ENCODE measurements at places on chromosomes 6 and 20.

DNA sequence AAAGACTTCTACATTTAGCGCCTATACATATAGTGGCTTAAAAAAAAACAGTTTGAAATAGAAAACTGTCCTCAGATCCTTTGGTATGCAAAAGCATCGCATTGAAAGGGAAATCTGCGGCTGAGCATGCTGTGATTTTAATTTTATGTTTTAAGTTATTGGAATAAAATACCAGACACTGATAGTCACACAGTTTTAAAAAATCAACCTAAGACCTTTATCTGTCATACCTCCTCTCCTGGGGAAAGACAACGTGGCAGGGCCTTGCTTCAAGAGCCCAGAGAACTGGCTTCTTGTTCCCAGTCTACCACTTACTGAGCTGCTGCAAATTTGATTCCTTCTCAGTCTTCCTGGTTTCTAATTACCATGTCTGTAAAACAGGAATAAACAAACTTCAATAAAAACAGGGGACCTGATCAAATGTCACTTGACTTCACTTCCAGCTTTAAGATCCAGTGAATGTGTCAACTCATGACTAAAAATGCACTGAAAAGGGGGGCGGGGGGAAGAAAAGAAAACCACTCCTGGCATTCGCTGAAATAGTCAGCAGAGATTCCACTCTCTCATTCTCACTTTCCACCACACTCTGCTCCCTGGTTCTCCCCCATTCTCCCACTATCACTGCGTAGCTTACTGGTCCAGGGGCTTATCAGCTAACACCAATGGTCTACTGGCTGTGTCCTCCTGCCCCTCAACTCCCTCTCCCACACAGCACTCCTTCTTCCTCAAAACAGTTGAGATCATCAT, 494.7 kb upstream of the MARCKS start:
- H3K36me3 ChIP-seq = no peaks in the 10 kb centered on the region
- H3K27ac ChIP-seq = no peak overlapping the region
- no peak for DNase-seq
- H3K27me3 ChIP-seq = no peaks in the 10 kb centered on the region
- no peak overlapping the region for H3K4me3 ChIP-seq
- no peaks in the 10 kb centered on the region for H3K4me1 ChIP-seq

- no peaks in the 10 kb centered on the region for H3K27me3 ChIP-seq
- H3K4me1 ChIP-seq = no peaks in the 10 kb centered on the region
- DNase-seq = no peak
Observed at GRCh38 chr20:15396026-15396425, 1058.6 kb upstream of the FLRT3 start.

- no peak overlapping the region for H3K4me3 ChIP-seq
- no peaks in the 10 kb centered on the region for H3K36me3 ChIP-seq
- H3K27ac ChIP-seq = no peak overlapping the region
- H3K27me3 ChIP-seq = no peaks in the 10 kb centered on the region
- DNase-seq = no peak
Observed at GRCh38 chr6:11101417-11101816, 7.8 kb downstream of the SMIM13 start.

- no peaks in the 10 kb centered on the region for H3K4me1 ChIP-seq
- peaks cover 4% of the 10 kb centered on the region for H3K36me3 ChIP-seq
- no peak for DNase-seq
- H3K27me3 ChIP-seq = no peaks in the 10 kb centered on the region
Observed at GRCh38 chr20:3651204-3651962, 11.8 kb downstream of the GFRA4 start.

DNA sequence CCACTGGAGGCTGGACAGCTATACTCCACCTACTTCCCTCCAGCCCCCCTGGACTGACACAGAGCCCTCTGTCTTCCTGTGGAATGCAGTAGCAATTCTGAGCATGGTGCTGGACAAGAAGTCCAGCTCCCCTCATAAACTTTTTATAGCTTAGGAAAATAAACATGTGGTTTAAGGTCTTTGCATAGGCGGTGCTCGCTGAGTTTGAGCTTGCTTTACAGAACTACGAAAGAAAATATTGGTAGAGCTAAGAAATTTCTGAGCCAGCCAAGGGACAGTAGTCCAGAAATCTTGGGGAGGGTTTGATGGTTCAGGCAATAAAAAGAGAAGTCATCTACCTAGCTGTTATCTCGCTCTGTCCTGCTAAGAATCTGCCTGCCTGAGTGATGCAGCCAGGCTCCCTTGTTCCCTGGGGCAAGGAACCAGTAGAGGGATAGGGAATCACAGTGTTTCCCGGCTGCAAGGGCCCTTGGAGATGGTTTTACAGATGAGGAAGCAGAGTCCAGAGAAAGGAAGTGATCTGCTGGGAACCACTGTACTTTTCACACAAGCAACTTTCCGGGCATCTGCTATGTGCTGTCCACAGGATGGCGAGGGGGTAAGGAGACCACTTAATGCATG, 343.4 kb downstream of the CDC5L start:
- H3K27me3 ChIP-seq = no peaks in the 10 kb centered on the region
- H3K36me3 ChIP-seq = no peaks in the 10 kb centered on the region
- H3K4me3 ChIP-seq = no peak overlapping the region
- no peaks in the 10 kb centered on the region for H3K4me1 ChIP-seq
- DNase-seq = no peak

- DNase-seq = no peak
- H3K4me1 ChIP-seq = peaks cover 11% of the 10 kb centered on the region
- no peaks in the 10 kb centered on the region for H3K36me3 ChIP-seq
- H3K27me3 ChIP-seq = no peaks in the 10 kb centered on the region
Observed at GRCh38 chr6:43228951-43229802, at the start of gene DNPH1. Gene DNPH1 (minus strand): TSS chr6:43229481. CDS start chr6:43229456, 25 bp downstream.

- no peak for DNase-seq
- H3K4me1 ChIP-seq = no peaks in the 10 kb centered on the region
- H3K27me3 ChIP-seq = no peaks in the 10 kb centered on the region
- no peaks in the 10 kb centered on the region for H3K36me3 ChIP-seq
Observed at GRCh38 chr6:54428431-54428830, 120.2 kb downstream of the TINAG start.

GRCh38 chr6:150183105-150183504, 40.3 kb downstream of the PPP1R14C start:
- H3K27me3 ChIP-seq = no peaks in the 10 kb centered on the region
- H3K27ac ChIP-seq = no peak overlapping the region
- DNase-seq = no peak
- H3K36me3 ChIP-seq = no peaks in the 10 kb centered on the region
- H3K4me3 ChIP-seq = no peak overlapping the region

- no peaks in the 10 kb centered on the region for H3K36me3 ChIP-seq
- no peak overlapping the region for H3K4me3 ChIP-seq
- no peaks in the 10 kb centered on the region for H3K4me1 ChIP-seq
- H3K27ac ChIP-seq = no peak overlapping the region
- no peak for DNase-seq
- H3K27me3 ChIP-seq = no peaks in the 10 kb centered on the region
Observed at GRCh38 chr20:50601511-50602431, 89.6 kb downstream of the RIPOR3 start.

GRCh38 chr6:81451787-81452186, 300.7 kb downstream of the TENT5A start:
- DNase-seq = no peak
- no peak overlapping the region for H3K4me3 ChIP-seq
- peaks cover 9% of the 10 kb centered on the region for H3K4me1 ChIP-seq
- H3K27me3 ChIP-seq = no peaks in the 10 kb centered on the region
- H3K36me3 ChIP-seq = no peaks in the 10 kb centered on the region
- H3K27ac ChIP-seq = no peak overlapping the region

DNA sequence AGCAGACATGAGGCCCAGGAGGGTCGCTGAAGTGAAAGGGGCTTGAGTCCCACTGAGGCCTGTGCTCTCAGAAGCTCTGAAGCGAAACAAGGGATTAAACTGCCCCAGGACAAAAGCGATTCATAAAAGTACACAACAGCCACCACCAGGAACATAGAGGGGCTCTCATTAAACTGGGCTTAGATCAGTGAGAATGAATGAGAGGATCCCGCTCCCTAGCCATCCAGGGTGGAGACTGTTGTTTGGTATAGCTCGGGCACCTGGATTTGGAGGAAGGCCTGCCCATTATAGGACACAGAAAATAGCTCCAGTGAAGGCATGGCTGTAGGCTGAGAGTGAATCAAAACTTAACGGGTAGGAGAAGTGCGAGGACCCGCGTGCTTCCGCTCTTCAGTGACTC, 91.6 kb upstream of the TAB2 start:
- no peak overlapping the region for H3K4me3 ChIP-seq
- no peak overlapping the region for H3K27ac ChIP-seq
- no peaks in the 10 kb centered on the region for H3K36me3 ChIP-seq
- DNase-seq = no peak

GRCh38 chr6:95576218-95576997, 927 bp upstream of the MANEA start:
- no peaks in the 10 kb centered on the region for H3K36me3 ChIP-seq
- H3K27ac ChIP-seq = peak overlapping the region; percentile 93
- H3K27me3 ChIP-seq = no peaks in the 10 kb centered on the region
- H3K4me1 ChIP-seq = peaks cover 23% of the 10 kb centered on the region
- DNase-seq = no peak
- peak overlapping the region; percentile 90 for H3K4me3 ChIP-seq

- no peak overlapping the region for H3K4me3 ChIP-seq
- H3K27me3 ChIP-seq = no peaks in the 10 kb centered on the region
- DNase-seq = no peak
- no peak overlapping the region for H3K27ac ChIP-seq
Observed at GRCh38 chr6:35678021-35678654, 10.6 kb downstream of the FKBP5 start.

DNA sequence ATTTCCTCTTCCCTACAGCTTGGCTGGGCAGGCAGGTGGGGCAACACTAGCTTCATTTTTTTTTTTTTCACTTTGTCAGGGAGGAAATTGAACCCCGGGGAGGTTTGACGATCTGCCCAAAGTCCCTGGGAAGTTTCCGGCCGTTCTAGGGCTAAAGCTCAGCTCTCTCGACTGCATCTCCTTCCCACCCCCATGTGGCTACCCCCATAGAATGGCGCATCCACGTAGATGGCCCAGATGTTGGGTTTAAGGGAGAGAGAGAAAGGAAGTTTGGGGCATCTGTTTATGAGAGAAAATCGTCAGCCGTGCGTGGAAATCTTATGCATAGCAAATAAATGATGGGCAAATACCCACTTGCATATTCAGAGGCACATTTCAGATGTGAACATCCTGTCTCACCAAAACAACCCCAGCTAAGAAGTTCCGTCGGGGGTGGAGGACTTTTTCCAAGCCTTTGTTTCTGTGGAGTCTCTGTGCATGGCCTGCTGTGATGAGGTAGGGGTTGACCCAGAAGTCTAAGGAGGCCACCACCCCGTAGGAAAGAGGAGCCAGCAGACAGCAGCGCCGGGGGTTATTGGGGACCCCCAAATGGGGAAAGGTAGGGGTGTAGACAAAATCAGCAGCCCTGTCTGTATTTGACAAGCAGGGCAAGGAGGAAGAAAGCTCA, 40.5 kb upstream of the ZNF831 start:
- no peaks in the 10 kb centered on the region for H3K27me3 ChIP-seq
- no peak overlapping the region for H3K27ac ChIP-seq
- DNase-seq = no peak
- no peaks in the 10 kb centered on the region for H3K4me1 ChIP-seq

DNA sequence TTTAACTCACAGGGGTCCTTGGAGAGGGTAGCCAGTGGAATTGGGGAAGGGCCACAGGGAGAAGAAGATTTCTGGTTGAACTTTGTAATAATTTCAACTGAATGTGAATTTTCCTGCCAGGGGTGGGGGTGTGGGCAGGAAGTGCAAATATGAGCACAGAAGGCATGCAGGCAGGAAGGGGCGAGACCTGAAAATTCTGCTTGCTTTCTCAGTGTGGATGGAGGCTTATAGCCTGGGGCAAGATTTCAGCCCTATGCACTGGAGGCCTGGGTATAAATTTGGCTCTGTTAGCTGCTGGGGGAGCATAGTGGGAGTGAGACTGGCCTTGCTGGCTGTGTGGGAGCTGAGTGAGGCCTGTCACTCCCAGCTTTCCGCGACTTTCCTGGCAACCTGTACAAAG, 54.4 kb downstream of the PERP start:
- no peak overlapping the region for H3K27ac ChIP-seq
- H3K36me3 ChIP-seq = no peaks in the 10 kb centered on the region
- H3K4me3 ChIP-seq = no peak overlapping the region
- no peaks in the 10 kb centered on the region for H3K4me1 ChIP-seq

- H3K4me3 ChIP-seq = peak overlapping the region; percentile 55
- DNase-seq = no peak
- peak overlapping the region; percentile 68 for H3K27ac ChIP-seq
- peaks cover 10% of the 10 kb centered on the region for H3K4me1 ChIP-seq
Observed at GRCh38 chr6:148761527-148762011, 14.7 kb downstream of the UST start.

All from thoracic aorta (tissue), 2 donors.